Stimulated activated naive CD4-positive, alpha-beta T cell treated with Interleukin-2 at 50 U/mL for 16 hours (primary cell): ENCODE measurements at places on chromosomes 13 and 19.

- no peak for DNase-seq
Measured at GRCh38 chr13:67090856-67091255, 139.3 kb downstream of the PCDH9 start.

GRCh38 chr13:32897296-32897695 is 118.9 kb upstream of the KL start:
- no peak for DNase-seq

- no peak for DNase-seq
Measured at GRCh38 chr19:3519126-3519525, 13.0 kb downstream of the FZR1 start.

DNA sequence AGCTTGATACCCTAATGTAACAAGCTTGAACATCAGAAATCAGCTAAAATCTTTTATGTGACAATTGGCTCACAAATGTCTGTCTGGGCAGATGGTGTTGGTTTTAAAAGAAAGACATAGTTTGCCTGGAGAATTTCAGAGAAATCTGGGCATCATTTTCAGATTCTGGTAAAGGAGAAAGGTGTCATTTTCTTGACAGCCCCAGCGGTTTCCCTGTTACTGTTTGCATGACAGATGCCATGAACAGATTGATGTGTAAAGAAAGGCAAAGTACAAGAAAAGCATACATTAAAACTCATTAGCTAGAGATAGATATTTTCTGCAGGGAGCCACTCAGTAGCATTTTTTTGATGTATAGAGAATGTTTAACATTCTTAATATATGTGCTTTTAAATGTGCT is 987.9 kb downstream of the OLFM4 start:
- DNase-seq = no peak

DNA sequence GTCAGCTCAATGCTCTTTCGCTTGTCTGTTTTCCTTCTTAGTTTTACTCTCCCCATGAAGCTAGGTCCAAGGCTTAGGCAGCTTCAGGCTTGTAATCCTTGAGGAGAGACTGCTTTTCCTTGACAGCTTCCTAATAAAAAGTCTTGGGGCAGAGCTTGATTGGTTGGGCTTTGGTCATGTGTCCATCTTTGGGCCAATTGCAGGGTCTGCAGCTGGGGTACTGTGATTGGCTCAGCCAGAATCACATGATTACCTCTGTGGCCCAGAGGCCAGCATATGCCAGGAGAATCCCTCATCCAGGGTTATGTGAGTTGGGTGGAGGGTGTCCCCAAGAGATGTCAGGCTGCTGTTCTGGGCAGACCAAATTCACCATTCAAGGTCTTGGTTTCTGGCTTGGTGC is 8.1 kb downstream of the KLK1 start:
- no peak for DNase-seq

- no peak for DNase-seq
Measured at GRCh38 chr13:39397226-39397895, 205.6 kb downstream of the LHFPL6 start.

DNA sequence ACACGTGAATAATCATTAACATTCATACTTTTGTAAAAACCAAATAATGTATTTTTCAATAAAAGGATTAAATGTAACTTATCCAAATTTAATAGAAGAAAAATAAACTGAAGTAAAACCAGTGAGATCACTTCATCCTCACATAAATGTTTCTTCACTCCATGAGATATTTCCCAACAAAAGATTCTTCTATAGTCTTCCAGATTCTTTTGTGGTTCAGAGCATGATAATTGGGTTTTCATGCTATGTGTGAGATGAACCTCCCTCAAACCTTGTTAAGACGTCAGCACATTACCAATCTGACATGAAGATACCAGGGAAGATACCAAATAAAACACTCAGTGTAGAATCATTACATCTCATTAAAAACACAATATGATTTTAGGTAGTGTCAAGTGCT is 62.9 kb upstream of the OXGR1 start:
- no peak for DNase-seq

DNA sequence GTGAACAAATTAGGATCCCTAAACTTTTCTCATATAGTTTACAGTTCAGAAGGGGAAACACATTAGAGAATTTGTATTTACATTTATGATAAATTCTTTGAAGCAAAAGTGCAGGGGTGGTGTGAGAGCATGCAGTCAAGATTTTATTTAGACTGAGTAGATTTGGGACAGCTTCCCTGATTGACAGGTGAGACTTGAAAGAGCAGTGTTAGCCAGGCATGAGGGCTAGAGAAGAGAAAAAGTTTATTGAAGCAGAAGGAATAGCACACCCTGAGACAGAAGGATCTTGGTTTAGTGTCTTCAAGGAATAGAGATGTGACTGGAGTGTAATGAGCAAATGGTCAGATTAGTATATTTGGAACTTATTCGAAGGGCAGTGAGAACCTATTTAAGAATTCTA is 50.5 kb downstream of the PDS5B start:
- DNase-seq = no peak

- no peak for DNase-seq
Measured at GRCh38 chr19:46841458-46842083, 9.1 kb downstream of the AP2S1 start.

- DNase-seq = peak; percentile 47
Measured at GRCh38 chr13:97434397-97435201, 630 bp downstream of the RAP2A start.

DNA sequence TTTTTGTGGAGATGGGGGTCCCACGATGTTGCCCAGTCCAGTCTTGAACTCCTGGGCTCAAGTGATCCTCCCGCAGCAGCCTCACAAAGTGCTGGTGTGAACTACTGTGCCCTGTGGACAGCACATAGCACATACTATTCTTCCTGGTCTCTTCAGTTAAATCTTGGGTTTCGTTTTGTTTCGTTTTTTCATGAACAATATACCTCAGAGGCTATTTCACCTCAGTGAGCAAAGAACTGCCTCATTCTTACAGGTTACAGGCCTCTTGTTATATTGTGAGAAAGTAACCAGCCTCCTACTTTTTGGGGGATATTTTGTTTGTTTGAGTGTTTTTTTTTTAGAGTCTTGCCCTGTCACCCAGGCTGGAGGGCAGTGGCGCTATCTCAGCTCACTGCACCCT is 1.3 kb upstream of the C3 start:
- no peak for DNase-seq

DNA sequence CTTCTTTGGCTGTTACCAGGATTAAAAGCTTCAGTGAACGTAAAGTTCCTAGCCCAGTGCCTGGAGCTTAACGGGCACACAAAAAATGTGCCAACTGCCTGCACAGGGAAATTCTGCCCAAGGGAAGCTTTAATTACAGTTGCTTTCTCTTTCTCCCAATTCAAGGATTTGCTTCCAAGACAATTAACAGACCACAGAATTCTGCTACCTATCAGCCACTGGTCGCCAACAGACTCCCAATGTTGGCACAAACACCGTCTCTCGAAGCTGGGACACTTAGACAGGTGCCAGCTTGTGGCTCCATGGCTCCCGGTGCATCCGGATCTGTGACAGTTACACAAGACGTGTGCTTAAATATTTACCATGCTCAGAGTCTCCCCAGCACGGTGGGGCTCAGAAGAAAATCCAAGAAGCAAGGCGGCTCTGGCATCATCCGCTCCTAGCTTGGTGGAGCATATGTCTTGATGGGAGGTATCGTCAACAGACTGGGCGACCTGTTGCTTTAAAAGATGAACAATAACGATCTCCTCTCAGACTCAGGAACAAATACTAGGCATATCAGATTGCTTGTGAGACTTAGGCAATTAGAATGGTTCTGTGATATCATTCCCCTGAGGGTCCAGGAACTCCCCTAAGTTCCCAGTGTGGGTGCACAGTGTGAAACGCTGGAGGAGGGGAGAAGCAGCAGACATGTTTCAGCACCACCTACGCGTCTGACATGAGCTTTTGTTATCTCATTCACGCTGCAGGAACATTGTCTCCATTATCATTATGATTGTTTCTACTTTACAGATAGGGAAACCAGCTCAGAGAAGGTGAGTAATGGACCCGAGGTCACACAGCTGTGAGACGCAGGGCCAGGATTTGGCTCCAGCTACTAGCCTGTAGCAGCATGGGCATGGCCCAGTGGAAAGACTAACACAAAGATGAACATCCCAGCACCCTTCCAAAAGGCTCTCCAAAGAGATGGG is 61.6 kb downstream of the ALOX5AP start:
- peak; percentile 47 for DNase-seq

- no peak for DNase-seq
Measured at GRCh38 chr19:47682939-47683338, 30.3 kb upstream of the EHD2 start.

DNA sequence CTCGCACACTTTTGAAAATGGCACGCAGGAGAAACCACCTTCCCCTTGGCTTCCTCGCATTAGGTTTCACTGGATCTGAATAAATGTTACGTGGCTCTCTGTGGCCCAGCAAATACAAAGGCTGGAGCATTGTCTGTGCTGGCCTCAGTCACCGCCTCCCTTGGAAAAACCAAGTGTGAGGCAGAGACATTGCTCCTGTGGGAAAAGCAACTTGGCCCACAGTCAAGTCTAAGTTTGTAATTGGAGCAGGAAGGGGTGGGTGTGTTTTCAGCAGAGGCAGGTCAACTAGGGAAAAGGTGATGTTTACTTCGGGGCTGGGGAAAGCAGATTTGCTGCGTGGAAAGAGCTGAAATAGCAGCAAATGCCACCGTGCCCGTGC is 101.6 kb downstream of the IRS2 start:
- DNase-seq = no peak

- no peak for DNase-seq
Measured at GRCh38 chr19:17235971-17236777, 9.5 kb downstream of the NR2F6 start.

GRCh38 chr13:110797230-110797877 is 83.9 kb downstream of the ING1 start:
- DNase-seq = no peak

DNA sequence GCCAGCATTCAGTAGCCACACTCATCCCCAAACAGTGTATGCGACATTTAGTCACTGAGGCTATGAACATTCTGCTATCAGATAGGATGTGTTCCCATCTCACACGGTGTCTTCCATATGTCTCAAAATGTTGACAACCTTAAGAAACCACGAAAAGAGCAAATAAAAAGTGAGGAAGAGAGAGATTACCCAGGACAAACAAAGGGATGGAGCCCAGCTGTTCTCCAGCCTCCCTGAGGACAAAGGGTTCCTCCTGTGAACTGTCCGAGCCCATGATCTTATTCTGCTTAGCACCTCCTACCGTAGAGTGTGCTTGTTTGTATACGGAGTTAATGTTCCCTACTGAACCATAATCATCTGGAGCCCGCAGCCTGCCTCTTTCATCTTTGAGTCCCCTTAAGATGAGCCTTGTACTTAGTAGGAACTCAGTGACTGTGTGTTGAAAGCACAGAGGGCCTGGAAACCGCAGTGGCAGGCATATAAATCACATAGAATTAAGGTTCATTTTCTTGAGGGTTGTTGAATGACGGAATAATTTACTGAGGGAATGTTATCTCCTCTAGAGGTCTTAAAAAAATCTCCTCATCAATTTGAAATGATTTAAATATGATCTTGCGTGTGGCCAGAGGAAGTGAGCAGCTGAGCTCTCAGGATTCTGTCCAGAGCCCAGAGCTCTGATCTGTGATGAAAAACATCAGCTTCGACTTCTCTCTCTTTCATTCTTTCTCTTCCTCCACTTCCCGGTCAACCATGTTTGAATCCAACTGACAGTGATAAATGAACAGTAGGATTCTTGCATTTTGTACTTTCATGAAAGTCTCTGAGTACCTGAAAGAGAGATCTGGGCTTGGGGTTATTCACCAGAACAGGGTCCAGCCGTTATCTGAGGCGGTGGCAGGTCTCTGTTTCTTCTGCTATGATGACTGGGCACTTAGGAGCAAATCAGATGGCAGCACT is 200.5 kb downstream of the KLF5 start:
- DNase-seq = no peak

DNA sequence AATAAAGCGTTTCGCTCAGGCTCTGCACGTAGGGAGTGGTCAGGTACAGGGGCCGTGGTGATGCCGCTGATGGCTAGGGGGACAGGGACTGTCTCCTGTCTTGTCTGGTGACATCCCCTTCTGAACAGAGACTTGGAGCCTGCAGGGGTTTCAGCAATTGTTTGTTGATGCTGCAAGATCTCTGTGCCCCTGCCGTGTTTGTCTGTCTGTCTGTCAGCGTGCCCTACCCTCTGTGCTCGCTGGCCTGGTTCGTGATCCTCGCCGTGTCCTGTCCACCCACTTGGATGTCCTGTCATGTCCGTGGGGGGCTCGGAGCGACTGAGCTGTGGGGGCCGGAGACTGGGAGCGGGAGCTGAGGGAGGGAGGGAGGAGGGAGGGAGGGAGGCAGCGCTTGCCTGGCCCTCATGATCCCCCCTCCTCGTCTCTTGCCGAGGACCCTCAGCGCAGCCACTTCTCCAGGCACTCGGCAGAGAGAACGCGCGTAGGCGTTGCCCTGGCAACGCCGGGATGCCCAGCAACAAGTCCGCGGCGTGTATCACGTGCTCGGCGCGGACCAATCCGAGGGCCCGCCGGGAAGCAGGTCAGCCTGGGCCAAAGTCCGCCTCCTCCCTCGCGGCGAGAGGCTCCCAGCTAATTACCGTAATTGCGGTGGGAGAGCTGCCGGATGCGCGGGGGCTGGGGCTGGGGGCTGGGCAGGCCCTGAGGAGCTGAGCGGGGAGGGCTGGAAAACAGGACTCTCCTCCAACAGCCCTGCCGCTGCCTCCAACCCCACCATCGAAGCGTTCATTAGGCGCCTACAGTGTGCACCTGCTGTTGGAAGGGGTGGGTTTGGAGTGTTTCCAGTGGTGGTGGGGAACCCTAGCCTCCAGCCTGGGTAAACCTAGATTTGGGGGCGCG is 31.9 kb upstream of the FEM1A start:
- DNase-seq = peak; percentile 51

GRCh38 chr19:23116802-23117571 is at the start of gene ZNF730:
Gene ZNF730, plus strand, starts transcription at chr19:23117025. Its CDS starts 149 bp downstream, at chr19:23117174.
- peak; percentile 1 for DNase-seq

GRCh38 chr13:111992911-111993310 is 74.0 kb upstream of the SOX1 start:
- no peak for DNase-seq

DNA sequence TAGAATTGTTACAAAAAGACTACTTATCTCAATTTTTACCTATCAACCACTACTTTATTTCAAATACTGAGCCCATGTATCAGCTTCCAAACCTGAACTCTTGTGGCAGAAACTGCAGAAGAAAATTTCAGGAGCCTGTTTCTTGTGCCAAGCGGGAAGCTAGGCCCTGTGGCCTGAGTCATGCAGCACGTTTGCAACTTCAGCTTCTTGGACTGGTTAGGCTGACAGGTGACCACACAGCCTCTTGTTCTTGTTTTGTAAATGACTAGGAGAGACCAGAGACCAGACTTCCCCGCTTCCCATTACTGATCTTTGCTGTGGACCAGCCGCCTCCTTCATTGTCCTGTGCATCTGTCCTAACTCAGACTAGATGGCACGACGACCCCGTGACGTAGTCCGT is 3.4 kb upstream of the LAMP1 start:
- no peak for DNase-seq
